ENCODE measurements at places on chromosomes 1 and 21. TPM values are rescaled to one million over a fixed set of nuclear protein-coding genes. Genes with fewer than 3 reads are reported as not detected.

Gene C4BPA
- total RNA-seq = 0.95 TPM

Gene GPX7
- total RNA-seq = 55.4 TPM

Gene ASPM
- total RNA-seq = 48.5 TPM

Gene GNAT2
- total RNA-seq = not detected

- DNase-seq = no peak
Observed at GRCh38 chr1:110293601-110294104, 45.5 kb upstream of the RBM15 start.

Gene ZMYND12
- total RNA-seq = 3.2 TPM

DNA sequence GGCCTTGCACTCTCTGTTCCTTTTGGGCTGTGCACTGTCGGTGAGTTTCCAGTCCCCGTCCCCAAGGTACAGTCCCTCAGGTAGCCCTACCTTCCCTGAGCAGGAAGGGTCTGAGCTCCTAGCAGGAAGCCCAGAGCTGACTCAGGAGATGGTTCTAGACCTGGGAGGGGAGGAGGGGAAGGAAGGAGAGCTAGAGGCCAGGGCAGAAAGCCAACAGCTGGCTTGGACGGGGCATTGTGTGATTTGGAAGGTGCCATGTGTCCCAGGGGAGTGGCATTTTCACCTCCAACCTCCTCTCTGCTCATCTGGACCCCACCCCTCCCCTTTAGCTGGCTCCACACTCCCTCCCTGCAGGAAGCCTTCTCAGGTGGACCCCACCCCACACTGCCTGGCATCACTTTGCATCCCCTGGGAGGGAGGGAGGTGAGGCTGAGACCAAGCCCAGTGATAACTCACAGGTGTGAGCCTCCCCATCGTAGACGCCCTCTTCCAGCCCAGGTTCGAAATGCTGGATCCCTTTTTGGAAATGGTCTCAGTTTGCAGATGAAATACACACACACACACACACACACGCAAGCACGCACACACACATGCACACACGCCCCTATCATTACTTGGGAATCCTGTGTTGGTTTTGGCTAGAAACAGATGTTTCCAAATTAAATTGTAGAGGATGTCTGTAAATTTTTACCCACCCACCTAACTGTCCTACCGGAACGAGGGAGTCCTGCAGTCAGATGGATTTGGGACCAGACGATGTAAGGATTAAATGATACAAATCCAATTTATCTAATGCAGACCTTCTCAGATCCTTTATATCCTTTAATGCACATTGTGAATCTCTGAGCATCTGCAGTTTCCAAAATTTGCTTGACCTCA is 19.7 kb upstream of the IFNLR1 start:
- DNase-seq = no peak

Gene PRAMEF20
- total RNA-seq = not detected

GRCh38 chr1:44826375-44827196 is 16.5 kb downstream of the PTCH2 start:
- DNase-seq = no peak

DNA sequence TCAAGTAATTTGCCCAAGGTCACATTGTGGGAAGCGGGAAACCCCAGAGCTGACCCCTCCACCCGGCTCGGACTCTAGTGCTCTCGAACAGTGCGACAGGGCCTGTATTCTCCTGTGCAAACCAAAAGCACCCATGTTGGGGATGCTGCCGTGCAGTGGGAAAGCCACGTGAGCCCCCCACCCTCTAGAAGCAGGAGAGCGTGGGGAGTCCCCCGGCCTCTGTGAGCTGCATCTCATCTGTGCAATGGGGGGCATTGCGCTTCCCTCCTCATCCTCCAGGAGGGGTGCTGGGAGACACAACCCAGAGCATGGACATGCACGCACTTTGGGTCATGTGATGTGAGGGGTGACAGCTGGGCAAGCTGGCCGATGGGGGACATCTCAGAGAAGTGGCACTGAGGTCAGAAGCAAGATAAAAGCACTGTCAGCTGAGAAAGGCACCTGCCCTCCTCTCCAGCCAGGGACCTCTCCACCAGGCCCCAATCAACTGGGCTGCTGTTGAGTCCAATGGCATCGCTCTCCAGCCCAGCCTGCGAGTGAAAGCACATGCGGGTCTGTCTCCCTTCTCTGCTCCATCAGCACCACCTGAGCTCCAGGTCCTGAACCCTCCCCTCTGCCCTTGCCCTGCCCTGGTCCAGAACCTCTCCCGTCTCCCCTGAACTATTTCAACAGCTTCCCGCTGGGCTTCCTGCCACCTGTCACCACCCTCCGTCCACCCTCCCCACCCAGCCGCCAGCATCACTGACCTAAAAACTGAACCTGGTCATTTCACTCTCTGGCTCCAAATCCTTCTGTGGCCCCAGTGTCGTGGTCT is 76.4 kb upstream of the IFFO2 start:
- no peak for DNase-seq

DNA sequence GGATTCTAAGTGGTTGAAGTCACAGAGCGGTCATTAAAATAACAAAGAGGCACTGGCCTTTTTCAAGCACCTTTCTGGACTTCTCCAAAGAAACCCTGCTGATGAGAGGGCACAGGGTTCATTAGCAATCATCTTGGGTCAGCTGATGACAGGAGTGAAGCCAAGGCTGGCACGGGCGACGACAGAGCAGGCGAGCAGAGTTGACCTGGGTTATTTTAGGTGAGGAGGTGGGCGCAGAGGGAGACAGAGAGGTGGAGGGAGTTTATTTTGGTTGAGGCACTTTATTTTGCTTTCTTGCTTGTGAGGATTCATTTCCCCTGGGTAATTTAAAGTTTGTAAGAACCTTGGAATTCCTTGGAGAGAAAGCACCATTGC is 57.9 kb downstream of the OLIG1 start:
- DNase-seq = no peak

Gene MAP10
- total RNA-seq = 5.4 TPM

GRCh38 chr1:59675936-59676335 is 138.8 kb upstream of the HOOK1 start:
- no peak for DNase-seq

Gene ANKRD34A
- 0.21 TPM for total RNA-seq

DNA sequence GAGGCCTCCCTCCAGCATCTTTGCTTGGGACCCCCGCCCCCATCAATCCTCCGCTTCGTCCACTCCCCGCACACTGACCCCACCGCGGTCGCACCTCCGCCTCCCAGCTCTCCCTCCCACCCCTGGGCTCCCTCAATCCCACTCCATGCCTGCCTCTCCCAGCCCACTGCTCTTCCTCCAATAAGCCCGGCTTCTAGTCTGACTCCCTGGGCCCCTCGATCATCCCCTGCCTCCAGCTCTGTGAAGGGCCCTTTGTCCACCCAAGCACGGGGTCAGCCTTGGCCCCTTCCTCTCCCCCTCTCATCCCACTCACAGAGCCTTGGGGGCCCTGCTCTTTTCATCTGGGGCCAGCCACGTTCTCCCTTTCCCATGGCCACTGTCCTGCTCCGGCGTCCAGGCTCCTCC is 1.5 kb upstream of the TMEM200B start:
- DNase-seq = no peak

DNA sequence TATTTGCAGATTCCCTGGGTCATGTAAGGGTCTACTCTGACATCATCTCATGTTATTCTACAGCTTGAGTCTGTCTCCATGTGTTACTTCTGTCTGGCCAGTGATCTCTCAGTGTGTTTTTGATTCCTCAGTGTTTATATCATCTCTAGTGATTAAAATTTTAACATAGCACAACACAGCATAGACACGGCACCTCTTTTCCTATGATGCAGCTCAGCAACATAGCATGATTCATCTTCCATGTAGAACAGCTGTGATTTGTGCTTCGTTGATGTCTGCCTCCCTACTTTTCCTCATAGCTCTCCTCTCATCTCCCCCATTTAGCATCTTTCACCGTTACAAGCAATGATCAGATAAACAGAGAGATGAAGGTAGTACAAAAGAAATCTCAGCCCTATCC is 163.9 kb upstream of the DPT start:
- DNase-seq = no peak

Gene CLCA1
- total RNA-seq = not detected

GRCh38 chr1:156624814-156625435 is 5.7 kb downstream of the HAPLN2 start:
- no peak for DNase-seq

GRCh38 chr1:54569339-54569738 is 21.3 kb downstream of the ACOT11 start:
- no peak for DNase-seq

Gene KRTAP11-1
- total RNA-seq = not detected

DNA sequence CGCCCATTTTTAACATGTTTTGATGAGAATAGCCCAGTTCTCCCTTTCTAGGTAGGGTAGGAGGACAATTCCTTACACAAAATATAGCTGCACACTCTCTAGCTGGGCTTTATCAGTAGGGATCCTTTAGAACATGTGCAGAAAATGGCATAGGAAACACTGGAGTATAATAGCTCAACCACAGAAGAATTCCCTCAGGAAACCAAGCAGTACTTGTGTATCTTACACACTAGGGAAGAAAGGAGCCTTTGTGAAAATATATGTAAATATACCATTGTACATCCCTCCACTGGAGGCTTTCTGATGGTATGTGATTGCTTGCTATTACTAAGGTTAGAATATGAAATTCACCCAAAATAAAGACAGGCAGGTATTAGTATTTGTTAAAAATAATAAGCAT is 153.5 kb downstream of the LRRC40 start:
- no peak for DNase-seq

Gene CFHR1
- 1.2 TPM for total RNA-seq

DNA sequence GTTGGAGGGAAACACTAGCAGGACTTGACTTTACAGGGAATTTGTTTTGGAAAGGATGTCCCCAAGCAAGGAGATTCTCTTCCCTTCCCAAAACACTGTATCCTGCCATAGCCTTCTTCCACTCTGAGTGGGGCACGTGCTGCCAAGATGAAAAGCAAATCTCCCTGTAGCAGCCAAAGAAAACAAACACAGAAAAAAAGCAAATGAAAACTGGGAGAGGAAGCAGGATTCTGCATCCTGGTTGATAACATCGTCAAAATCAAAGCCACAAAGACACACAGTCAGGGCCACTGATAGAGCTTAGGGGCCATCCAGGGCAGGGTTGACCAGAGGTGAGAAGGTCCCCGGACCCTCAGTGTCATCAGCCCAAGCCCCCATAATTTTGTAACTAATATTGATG is 16.0 kb upstream of the MTARC2 start:
- DNase-seq = no peak

Gene TTC13
- total RNA-seq = 24.9 TPM

DNA sequence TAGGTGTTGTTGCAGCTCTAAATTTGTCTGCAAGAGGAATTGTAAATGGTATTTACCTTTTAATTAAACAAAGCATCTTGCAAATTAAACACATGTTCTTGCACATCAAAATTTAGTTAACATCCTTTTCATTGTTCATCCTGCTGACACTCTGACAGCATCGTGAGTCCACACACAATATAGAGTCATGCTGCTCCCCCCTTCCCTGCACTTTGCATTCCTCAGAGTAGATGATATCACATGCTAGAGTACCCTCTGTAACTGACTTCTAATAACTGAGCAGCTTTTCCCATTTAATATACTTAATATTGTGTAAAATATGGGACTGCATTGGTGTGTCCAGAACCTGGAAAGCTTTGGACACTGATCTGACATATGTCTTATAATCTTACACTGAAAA is 138.8 kb upstream of the DPYD start:
- DNase-seq = no peak

DNA sequence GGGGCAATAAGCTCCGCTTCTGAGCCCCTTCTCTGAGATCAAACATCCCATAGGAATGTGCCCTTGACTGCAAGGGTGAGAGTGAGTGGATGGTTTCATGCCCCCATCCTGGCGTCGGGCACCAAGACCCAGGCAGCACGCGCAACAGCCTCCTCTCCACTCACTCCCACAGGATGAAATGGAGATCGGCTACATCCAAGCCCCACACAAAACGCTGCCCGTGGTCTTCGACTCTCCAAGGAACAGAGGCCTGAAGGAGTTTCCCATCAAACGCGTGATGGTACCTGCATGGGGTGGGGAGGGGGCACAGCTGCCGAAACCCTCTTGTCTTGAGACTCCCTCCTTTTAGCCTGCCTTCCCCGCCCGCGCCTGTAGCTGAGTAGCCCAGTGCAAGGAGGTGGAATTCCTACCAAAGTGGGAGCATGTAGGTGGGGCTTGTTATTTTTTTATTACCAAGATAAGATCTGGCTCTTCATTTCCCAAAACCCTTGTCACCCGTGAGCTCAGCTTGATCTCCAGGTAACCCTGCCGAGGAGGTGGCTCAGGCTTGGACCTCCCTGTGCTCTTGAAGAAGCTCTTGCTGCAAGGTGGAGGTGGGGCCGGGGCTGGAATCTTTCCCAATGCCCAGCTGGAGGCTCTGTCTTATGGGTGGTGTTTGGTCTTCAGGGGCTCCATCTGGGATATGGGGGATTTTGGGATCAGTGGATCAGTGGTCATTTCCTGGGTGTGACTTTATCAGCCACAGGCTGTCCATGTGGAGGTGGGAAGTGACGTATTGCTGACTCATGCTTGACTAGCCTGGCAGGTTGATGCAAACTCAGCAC is 24.0 kb upstream of the PADI6 start:
- no peak for DNase-seq

- DNase-seq = no peak
Observed at GRCh38 chr1:240027059-240027462, 64.6 kb upstream of the FMN2 start.

GRCh38 chr1:18719786-18720451 is 89.3 kb downstream of the PAX7 start:
- no peak for DNase-seq

DNA sequence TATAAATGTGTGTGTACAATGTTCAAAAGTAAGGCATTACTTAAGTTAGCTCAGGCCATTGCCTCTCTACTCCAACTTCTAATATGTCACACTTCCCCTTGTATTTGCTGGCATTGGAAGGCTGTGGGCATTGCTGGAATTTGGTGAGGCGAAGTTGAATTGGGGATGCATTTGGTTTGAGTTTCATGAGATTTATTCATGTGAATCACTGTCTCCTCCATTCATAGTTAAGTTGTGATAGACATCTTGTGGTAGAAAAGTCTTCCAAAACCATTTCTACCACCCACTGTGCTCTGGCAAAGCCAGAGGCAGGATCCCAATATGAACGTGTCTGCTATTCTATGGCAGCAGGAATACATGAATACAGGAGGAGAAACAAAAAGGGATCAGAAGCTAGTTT is 397.8 kb upstream of the USP24 start:
- no peak for DNase-seq

GRCh38 chr1:19074902-19075721 is 118.6 kb upstream of the IFFO2 start:
- DNase-seq = no peak

DNA sequence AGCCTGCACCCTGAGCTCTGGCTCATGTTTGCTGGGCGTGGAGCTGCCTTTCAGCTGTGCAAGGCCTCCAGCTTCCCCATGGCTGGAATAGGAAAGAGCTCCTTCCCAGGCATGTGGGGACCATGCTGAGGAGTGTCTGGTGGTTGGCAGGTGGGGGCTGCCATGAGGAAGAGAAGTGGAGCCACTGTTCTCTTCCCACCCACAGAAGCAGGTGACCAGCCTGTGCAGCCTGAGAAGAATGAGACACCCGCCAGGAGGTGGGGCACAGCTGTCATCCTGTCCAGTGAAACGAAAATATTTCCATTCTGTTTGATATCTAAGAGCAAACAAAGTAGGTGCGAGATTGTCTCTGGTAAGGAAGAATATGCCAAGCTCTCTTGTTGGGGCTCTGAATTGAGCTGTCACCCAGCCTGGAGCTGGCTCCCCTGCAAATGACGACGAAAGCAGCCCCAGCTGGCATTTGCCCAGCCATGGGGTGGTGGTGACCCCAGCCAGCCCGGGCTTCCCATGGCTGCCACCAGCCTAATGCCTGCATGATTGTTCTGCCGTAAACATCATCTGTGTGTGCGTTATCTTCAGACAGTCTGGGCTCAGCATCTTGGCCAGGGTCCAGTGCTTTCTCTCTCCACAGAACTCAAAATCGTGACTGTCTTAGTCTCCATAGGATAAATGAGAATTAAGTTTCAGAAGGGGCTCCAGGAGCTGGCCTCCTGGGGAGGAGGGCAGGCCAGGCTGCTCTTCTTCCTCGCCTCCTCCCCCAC is 429.8 kb upstream of the VAMP3 start:
- DNase-seq = peak; percentile 40
